HepG2 (cell line): ENCODE measurements at places on chromosomes 1 and 21. TPM values are rescaled to one million over a fixed set of nuclear protein-coding genes. Genes with fewer than 3 reads are reported as not detected.

DNA sequence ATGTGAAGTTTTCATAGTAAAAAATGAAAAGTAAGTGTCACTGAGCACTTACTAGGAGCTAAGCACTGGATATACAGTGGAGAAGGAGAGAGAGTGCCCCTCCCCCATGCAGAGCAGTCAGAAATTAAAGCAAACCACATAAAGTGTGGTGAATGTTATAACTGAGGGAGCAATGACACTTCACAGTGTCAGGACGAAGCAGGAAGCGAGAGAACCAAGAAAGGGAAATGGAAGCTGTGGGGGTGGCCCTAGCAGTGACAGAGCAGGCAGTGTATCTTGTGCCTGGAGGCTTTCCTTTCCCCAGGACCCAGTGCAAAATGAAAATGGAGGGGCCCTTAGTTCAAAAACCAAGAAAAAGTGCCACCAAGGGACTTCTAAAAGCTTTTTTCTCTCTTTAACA, 21.5 kb upstream of the RCAN3 start:
- no peak for DNase-seq

DNA sequence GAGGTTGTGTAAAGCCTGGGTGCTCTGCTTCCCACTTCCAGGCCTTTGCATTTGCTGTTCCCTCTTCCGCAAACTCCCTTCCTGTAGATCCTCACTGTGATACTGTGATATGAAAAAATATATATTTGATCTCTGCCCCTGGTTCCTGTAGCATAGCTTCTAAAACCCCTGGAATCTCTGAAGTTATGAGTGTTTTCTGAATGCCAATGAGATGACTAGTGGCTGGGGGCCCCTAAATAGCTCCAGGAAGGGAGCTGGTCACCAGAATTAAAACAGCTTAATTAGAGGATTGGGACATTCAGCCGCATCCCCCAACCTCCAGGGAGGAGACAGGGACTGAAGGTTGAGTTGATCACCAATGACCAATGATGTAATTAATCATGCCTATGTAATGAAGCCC, 21.9 kb downstream of the DUSP10 start:
- DNase-seq = no peak

Gene MCM3AP
- 27.0 and 31.6 TPM in 2 replicates for polyA plus RNA-seq

Gene VSIG8
- polyA plus RNA-seq = not detected in 2 replicates

Gene CSMD2
- polyA plus RNA-seq = not detected in 2 replicates
